ENCODE measurements at places on chromosomes 1 and 21.

DNA sequence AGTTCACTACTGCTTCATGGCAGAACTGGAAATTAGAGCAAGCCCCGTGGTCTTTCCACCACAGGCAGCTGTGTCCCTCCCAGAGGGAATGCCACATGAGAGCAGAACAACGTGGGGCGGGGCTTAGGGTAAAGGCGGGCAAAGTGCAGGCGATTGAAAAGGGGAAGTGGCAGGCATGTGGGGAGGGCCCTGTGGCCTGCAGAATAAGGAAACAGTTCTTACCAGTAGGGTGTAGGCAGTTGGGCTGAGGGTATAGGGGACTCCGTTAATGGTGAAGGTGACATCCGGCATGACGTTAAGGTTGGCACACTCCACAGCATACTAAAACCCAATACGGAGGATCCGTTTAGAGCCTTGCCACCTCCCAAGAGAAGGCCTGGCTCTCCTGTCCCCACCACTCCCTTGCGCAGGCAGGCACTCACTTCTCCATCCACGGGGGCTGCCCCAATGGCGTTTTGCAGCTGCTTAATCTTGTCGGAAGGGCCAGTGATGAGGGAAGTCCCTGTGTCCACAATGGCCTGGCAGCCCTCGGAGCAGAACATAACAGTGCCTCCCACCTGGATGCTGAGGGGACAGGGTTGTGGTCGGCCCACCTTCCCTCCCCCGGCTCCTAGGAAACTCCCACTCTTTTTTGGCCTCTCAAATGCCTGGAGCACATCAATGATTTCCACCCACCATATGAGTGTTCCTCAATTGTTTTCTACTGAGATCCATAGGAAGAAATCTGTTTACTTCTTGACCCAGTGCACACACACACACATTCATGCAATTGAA lies 9.1 kb upstream of the RAB7B start:
- no peak for DNase-seq

DNA sequence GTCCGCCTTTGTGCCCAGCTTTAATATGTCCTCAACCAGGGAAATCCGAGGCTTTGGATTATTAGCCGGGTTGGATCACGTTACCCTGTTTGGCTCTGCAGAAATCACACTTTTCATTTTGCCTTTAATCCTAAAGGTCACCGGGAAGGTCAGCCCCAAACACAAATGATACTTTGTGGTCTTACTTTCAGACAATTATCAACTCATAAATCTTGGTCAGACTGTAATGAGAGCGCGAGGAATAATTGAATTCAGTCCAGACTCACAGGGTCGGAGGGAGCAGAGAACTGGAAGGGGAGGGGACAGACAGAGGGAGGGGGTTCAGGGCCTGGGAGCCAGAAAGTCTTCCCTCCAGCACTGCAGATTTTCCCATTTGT lies 91.7 kb upstream of the NFIA start:
- DNase-seq = no peak

DNA sequence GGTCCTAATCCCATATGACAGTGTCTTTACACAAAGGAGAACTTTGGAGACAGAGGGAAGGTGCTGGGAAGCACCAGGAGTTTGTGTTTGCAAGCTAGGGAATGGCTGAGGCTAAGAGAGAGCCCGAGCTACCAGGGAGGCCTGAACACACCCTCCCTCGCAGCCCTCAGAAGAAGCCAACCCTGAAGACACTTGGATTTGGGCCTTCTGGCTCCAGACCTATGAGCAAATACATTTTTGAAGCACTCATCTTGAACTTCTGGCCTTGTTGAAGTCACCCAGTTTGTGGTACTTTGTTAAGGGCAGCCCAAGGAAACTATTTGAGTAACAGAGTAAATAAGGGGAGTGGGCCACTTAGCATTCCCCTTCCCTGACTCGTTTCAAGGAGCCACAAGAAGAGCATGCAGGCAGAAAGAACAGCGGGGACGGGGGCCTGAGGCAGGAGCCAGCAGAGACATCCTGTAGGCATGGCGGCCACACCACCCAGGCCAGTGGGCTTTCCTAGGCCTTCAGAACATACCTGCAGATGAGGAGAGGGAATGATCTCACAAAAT lies 13.2 kb upstream of the QSOX1 start:
- no peak for DNase-seq

DNA sequence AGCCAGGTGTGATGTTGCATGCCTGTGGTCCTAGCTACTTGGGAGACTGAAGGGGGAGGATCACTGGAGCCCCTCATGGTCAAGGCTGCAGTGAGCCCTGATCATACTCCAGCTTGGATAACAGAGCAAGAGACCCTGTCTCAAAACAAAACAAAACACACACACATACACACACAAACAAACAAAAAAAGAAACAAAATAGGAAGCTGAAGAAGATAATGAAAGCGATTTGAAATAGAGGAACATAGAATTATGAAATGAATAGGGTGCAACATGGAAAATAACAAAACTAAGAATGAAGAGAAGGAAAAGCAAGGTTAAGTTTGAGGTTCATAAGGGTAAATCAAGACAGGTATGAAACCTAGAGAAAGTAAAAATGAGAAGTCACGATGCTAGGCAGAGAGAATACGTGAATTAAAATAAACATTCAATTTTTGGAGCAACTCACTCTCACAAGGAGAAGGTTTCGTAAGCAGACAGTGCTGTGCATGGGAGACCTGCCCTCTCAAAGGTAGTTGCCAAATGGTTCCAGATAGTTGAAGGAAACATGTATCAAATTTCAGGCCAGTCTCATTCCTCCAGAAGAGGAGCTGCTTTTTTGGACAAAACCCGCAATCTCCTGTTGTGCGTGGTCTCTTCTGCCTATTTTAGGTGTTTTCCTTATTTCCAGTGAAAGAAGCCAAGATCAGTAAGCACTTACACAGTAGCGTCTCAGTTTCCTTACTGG lies 3.3 kb downstream of the CD46 start:
- no peak for DNase-seq

- no peak for DNase-seq
Measured at GRCh38 chr1:7454052-7454815, 316.9 kb upstream of the VAMP3 start.

DNA sequence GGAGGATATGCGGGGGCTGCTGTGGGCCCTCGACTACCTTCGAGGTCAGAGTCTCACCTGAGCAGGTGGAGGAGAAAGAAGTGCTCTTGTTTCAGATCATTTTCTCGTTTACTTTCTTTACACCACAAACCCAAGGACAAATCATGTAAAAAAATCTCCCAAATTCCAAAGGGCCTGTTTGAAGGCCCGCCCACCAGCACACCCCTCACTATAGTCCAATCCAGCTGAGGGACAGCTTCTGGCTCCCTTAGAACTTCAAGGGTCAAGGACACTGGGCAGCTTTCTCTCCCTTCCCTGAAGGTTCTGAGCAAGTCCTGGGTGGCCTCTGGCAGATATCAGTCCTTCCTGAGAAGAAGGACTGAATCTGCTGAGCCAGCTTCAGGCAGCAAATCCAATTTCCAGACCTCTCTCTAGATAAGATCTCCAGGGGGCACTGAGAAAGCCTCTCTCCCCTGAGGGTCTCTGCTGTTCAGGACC lies 5.5 kb downstream of the STK40 start:
- no peak for DNase-seq

DNA sequence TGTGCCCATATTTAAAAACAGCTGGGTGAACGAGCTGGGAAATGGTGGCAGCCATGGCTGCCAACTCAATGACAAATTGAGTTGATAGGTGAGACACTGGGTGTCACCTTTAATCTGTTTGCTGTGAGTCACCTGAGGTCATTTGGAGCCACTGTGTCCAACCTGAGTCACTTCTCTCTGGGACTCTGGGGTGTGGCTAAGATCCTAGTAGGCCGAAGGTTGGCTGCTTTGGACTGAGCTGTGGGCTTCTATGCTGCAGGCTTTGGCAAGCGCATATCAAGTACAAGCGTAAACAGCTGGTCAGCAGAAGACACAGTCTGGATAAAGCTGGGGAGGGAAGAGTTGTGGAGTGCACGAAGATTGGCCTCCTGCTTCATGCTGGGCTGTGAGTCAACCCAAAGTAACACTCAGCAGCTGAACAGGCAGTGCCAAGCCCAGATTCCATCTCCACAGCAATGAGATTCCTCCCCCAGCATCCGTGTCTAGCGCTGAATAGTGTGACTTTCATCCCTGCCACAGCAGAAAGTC lies 24.0 kb downstream of the TEX35 start:
- no peak for DNase-seq

GRCh38 chr21:26212220-26212619 lies 41.6 kb upstream of the APP start:
- no peak for DNase-seq

DNA sequence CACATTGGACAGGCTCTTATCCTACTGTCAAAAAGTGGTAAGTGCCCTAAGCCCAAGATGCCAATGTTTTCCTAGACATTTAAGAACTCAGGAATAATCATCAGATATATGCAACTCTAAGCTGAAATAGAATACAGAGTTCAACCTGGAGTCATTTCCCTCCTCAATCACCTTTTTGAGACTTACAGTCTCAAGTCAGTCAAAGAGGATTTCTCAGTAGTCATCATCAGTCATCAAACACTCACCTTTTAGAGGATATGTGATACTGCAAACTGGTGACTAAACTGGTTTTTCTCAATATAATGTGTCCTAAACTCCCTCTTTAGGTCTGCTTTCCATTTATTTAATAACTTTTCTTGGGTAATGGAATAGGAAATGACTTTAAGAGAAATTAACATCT lies 145.3 kb upstream of the ADAMTS5 start:
- no peak for DNase-seq

DNA sequence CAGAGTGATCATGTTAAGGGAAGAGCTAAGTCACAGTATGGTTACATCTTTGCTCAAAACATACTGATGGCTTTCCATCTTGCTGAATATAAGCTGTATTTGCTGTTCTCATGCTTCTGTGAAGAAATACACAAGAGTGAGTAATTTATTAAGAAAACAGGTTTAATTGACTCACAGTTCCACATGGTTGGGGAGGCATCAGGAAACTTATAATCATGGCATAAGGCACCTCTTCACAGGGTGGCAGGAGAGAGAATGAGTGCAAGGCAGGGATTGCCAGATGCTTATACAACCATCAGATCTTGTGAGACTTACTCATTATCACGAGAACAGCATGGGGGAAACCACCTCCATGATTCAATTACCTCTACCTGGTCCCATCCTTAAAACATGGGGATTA lies 24.4 kb upstream of the RGS5 start:
- DNase-seq = no peak

DNA sequence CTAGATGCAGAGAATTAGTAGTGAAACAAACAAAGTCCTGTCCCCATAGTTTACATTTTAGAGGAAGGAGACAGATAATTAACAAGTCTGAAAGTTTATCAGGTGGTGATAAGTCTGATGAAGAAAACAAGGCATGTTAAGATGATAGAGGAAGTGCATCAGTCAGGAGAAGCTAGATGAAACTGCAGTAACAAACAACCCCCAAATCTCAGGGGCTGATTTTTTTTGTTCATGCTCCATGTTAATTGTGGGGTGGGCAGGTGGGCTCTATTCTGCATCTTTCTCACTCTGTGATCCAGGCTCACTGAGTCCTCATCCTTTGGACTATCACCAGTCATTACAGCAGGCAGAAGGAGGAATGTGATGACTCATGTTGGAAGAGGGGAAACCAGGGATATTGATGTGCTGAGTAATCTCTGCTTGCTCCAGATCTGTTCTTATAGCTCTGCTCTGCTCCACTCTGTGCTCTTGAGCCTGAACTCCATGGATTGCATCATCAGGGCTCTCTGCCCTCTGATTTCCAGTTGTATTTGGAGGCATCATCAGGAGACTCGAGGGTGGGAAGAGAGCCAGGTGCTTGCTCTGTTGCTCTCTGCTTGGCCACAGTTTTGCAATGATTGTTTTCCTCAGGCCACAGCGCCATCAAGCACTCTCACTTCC lies 166.9 kb downstream of the IER5 start:
- no peak for DNase-seq

- DNase-seq = no peak
Measured at GRCh38 chr1:84442256-84442655, 36.8 kb upstream of the RPF1 start.

DNA sequence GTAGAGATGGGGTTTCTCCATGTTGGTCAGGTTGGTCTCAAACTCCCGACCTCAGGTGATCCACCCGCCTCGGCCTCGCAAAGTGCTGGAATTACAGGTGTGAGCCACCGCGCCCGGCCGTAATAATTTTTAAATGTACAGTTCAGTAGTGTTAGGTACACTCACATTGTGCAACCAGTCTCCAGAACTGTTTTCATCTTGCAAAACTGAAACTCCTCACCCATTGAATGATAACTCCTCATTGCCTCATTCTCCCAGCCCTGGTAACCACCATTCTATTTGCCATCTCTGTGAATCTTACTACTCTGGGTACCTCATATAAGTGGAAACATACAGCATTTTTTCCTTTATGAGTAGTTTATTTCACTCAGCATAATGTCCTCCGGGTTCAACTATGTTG lies 3.4 kb downstream of the NLRP3 start:
- no peak for DNase-seq

GRCh38 chr1:36831186-36831810 lies 203.0 kb downstream of the GRIK3 start:
- DNase-seq = no peak

DNA sequence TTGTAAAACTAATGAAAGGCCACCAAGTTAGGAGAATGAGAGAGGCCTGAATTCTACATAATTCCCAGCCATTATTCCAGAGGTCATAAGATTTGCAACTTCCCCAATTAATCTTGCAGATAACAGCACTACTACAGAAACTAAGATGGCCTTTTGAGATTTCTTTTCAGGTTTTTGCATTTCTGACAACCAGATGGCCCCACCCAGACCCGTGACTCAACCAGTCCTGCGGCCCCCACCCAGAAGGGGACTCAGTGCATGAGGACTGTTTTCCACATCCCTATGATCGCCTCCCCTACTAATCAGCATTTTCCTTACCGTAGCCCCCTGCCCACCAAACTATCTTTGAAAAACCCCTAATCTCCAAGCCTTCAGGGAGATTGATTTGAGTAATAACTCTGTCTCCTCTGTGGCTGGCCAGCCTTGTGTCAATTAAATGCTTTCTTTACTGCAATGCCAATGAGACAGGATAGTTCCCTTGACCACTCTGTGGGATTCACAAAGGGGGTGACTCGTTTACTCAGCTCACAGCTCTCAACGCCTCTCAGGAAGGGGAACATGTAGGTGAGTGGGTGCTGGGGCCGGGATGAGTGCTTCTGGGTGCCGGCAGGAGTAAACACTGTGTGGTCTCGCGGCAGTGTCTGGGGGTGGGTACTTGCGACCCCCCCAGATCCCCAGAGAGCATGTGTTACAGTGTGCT lies 10.5 kb upstream of the CNIH3 start:
- DNase-seq = no peak

- no peak for DNase-seq
Measured at GRCh38 chr1:39378377-39378776, 113.1 kb upstream of the BMP8A start.

DNA sequence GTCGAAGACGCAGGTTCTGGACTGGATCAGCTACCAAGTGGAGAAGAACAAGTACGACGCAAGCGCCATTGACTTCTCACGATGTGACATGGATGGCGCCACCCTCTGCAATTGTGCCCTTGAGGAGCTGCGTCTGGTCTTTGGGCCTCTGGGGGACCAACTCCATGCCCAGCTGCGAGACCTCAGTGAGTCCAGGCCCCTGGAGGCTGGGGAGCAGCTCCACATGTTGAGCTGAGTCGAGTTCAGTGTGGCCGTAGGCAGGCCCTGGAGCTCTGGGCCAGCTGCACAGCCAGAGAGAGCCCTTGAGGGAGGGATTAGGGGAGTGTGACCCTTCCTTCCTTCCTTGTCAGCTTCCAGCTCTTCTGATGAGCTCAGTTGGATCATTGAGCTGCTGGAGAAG lies 1.6 kb downstream of the ELF3 start:
- no peak for DNase-seq

- no peak for DNase-seq
Measured at GRCh38 chr1:58727364-58727763, 27.5 kb upstream of the MYSM1 start.
